ENCODE measurements at places on chromosomes 7 and 10. TPM values are rescaled to one million over a fixed set of nuclear protein-coding genes. Genes with fewer than 3 reads are reported as not detected.

GRCh38 chr7:118184565-118184940 lies 589 bp downstream of the LSM8 start:
- DNase-seq = no peak

HDAC9 gene
- 94.8 TPM for total RNA-seq

PDE6C gene
- not detected for total RNA-seq

DNA sequence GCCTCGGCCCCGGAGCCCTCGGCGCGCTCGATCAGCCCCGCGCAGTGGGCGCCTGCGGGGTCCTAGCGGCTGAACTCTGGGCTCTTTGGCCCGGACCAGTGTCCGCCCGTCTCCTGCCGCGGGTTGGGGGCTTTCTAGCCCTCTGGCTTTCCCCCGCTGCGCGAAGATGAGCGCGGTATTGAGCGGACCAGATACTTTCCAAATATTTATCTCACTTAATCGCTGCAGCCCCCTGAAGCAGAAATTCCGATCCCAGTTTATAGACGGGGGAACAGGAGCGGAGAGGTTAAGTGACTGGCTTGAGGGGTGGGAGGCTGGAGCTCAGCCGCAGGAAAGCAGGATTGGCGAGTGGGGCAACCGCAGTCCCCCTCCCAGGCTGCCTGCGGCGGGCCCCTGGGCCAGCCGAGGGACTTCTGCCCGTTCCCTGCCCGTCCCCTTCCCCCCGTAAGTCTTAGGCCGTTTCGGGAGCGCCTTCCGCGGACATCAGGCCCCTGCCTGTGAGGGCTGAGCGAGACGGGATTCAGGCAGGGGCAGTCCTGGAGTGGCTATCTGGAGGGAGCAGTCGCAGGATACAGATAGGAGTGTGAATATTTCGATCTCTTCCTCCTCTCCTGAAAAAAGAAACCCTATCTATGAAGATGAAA lies 565 bp downstream of the STRIP2 start:
- DNase-seq = peak; percentile 76

- no peak for DNase-seq
Observed at GRCh38 chr10:117168729-117169128, 28.6 kb upstream of the KCNK18 start.

DNA sequence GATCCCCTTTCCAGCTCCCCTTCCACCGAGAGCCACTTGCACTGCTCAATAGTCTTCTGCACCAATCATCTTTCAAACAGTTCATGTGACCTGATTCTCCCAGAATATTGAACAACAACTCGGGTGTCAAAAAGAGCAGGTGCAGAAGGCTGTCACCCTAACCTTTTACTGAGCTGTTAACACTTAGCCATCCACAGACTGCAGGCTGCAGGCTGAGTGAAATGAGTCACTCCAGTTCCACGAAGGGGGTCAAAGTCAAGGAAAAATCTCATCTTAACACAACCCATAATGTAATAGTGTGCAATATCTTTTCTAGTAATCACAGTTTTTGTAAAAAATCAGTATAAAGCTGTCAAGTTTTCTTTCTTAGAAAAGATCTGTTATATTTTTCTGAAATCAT lies 63.1 kb downstream of the MTPAP start:
- peak; percentile 18 for DNase-seq

GRCh38 chr10:1417574-1417973 lies 319.8 kb downstream of the ADARB2 start:
- DNase-seq = no peak

AIMP2 gene
- total RNA-seq = 35.2 TPM

DNA sequence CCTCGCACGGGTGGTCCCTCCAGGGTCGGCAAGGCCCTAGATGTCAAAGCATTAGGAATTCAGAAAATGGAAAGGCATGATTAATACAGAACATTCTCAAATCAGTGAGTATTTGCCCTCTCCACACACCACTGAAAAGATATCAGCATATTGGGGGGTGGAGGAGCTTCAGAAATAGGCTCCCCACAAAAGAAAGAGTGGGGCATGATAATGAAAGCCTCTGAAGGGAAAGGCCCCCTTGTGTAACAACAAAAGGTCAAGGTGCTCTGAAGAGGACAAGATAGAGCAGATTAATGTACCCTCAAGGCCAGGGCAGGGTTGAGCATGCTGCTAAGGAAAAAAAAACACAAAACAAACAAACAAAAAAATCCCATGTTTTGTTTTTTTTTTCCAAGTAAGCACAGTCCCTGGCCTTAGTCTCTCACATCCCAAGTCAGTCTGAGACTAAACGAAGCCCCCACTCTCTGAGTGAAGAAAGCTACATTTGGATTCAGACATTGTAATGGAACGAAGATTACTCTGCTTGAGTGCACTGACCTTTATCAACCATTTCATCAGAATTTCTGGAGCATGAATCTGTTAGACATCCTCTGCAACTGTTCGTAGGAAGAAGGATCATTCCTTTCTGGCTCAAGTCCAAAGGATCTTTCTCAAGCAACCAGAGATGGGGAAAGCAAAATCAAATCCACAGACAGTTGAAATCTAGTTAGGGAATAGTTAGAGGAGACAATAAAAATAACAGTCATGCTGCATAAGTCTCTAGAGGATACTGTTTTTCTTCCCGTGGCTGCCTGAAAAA lies 27.4 kb upstream of the DGKI start:
- DNase-seq = no peak

DNA sequence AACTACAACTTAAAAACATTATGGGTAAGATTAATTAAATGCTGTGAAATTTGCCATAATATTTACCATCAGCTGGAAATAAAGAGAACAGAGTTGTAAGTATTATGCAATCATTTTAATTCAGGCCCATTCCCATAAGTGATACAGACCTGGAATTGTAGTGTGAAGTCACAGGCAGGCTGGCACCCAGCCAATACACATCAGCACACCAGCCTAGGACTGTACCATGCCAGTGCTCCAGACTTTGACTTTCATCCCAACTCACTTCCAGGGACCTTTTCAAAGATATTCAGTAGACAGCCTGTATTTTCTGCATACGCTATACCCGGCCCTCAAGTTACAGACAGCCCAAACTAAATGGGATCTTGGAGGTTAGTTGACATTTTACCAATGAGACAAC lies 143.3 kb downstream of the TES start:
- no peak for DNase-seq

DRGX gene
- total RNA-seq = 65.2 TPM

DNA sequence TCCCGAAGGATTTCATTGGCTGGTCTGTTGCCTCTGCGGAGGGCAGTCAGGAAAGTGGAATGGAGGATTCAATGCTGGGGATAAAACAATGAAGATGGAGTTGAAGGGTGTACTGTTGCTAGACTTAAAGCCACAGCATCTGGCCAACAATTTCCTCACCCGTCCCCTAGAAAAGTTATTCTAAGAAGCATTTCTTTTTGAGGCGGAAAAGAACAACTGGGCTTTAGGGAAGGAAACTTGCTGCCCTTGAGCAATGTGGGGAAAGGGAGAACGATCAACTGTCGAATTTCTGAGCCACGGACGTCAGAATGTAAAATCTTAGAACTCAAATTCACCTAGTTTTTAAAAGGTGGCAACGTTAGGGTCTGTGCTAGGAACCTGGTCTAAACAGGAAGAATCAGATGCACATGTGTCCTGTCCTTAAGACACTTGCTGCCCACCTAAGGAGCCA lies 664 bp downstream of the FMC1 start:
- no peak for DNase-seq

DNA sequence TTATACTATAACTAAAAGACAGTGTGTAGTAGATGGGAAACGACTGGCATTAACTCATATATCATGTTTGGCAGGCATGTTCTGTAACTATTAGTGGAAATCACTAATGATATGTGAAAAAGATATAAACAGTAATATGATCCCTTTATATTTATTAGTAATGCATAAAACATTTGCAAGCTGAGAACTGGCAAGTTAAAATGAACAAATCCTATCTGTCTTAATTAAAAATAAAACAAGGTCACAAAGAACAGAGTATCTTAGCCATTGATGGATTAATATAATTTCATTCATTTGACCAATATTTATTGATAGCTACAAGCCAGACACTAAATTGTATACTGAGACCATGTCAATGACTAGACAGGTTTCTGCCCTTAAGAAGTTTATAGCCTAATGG lies 154.5 kb downstream of the CRPPA start:
- no peak for DNase-seq

GRCh38 chr10:46229144-46229563 lies 57.6 kb upstream of the ANTXRL start:
- DNase-seq = peak; percentile 56

GRCh38 chr10:124709861-124710260 lies 34.3 kb downstream of the FAM53B start:
- no peak for DNase-seq

DNA sequence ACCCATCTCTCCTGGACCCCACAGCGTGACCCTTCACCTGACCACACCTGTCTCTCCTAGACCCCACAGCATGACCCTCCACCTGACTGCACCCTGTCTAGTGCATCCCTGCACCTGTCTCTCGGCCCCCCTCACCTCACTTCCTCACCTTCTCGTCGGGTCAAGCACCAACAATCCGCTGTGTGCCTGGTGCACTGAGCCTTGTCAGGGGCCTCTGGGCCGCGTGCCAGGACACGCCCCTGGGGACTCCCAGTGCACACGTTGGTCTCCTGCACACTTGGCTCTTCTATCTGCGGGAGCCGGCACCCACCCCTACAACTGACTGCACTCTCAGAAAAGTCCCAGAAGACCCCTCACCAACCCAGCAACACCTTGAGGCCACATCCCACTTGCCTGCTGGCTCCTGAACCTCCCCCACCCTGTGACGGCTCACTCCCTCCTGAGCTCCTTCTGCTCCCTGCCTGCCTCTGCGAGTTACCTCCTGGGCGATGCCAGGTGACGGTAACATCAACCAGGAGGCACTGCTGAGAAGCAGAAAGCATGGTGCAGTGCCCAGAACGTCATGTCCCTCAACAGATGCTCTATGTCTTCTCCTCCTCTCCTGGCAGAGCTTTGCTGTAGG lies 147.6 kb downstream of the DIP2C start:
- no peak for DNase-seq
